Right cardiac atrium (tissue), 5 donors: ENCODE measurements at places on chromosomes 3 and 15.
A peak's percentile ranks its signal among the peaks of the same experiment; 100 is the strongest.

DNA sequence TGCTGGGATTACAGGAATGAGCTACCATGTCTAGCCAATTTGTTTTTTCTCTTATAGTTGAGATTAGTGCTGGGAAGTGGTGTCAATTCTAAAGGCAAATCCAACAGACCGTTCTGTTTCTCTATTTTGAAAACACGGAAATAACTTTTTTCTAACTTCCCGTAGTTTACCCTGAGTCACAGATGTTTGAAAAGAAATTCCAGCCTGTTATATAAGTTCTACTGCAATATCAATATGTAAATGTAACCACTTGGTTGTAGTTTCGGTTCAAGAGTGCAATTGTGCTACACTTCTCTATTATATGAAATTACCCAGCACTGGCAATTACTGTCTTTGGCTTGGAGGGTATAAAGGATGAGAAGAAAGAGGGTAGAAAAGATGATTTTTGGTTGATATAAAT is 22.3 kb upstream of the GNB4 start:
- DNase-seq: no peak

DNA sequence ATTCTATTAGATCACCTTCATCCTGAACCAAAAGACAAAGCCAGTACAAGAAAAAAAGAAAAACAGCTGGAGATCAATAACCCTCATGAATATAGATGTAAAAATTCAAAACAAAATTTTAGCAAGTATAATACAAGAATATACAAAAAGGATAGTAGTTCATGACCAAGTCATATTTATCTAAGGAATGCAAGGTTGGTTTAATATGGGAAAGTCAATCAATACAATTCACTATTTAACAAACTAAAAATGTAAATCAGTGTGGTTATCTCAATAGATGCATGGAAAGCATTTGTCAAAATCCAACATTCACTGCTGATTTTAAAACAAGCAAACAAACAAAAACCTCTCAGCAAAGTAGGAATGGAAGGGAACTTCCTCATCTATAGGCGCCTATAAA is 11.0 kb upstream of the GPR27 start:
- DNase-seq: no peak

- no peak for DNase-seq
Measured at GRCh38 chr3:39990532-39990931, 181.1 kb downstream of the MYRIP start.

- DNase-seq: peak; percentile 34
Measured at GRCh38 chr3:129032716-129033115, 27.9 kb upstream of the GP9 start.

DNA sequence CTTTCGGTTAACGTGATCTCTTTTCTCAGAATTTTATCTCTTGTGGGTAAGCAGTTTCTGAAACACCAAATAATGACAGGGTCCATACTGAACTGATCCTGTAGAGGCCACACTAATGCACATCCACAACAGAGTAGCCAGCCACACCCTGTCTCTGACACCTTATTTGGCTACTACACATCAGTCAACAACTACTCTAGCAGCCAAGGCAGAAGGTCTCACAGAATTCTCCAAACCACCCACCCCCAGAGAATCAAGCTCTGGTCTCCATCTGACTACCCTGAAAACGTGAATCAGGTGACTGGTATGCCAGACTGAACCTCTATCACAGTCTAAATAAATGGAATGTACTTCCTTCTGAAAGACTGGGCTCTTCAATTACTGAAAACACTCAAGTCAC is 38.0 kb downstream of the EDC3 start:
- no peak for DNase-seq

- peak; percentile 95 for DNase-seq
Measured at GRCh38 chr15:74291101-74292071, 55.3 kb downstream of the CCDC33 start.

GRCh38 chr15:52183562-52184173 is 7.5 kb downstream of the GNB5 start:
- peak; percentile 28 for DNase-seq

DNA sequence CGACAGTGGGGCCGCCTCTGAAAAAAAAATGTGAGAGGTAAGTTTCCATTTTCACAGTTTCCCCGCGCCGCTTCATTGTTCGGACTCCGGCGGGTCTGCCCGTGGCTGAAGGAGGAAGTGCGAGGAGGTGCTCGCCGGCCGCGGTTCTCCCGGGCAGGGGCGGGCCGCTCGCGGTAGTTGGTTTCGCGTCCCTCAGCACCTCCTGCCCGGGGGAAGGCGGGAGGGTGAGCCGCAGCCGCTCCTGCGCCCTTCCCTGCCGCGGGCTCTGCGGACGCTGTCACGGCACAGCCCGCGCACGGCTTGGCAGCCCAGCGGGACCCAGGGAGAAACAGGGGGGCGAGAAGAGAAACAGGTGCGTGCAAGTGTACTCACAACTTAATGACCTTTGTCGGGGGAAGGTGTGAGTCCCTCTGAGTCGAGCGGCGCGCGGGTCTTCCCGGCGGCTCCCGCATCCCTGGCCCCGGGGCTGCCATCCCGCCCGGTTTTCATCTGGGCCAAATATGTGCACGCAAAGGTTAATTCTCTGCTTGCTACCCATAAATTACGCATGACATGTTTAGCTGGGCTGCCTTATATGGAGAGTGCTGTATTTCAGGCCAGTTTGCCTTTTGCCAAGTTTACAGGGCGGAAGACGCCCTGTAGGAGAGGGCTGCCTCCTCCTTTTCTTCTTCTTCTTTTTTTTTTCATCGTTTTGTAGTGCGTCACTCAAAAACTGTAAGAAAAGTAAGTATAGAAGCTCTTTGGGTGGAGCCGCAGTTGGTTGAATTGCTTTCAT is 514 bp downstream of the MBNL1 start:
- DNase-seq: peak; percentile 74

DNA sequence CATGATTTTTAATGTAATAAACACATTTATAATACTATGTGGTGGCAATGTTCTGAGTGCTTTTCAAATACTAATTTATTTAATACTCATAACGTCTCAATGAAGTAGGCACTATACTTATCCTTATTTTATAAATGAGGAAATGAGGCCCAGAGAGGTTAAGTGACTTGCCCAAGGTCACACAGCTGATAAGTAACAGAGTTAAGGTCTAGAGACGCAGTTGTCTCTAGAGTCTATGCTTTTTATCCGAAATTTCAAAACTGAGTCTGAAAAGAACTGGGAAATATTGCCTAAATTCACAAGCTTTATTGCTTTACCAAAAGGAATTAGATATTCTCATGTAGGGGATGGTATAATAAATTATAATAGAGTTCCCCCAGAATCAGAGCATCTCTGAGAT is 31.4 kb upstream of the MAGEF1 start:
- no peak for DNase-seq

DNA sequence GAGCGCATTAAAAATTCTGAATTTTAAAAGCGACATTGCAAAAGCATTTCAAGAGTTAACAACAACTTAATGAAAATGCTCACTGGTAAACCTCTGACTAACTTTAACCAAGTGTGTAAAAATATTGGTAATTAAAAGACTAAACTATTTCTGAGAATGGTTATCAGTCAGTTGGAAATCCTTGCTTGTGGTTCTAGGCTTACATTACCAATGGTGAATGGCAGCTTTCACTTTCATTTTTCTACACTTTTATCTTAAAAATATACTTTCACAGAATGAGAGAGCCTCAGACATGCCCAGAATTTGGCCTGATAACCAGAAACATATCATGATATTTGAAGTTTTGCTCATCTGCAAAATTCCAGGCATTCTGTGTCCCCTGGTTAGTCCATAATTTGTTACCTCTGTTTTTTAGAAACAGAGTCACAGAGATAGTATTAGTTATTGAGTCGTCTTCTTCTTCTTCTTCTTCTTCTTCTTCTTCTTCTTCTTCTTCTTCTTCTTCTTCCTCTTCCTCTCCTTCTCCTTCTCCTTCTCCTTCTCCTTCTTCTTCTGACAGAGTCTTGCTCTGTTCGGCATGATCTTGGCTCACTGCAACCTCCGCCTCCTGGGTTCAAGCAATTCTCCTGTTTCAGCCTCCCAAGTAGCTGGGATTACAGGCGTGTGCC is 5.5 kb upstream of the RNF111 start:
- no peak for DNase-seq

GRCh38 chr15:49387471-49387870 is 35.6 kb upstream of the FGF7 start:
- DNase-seq: no peak

DNA sequence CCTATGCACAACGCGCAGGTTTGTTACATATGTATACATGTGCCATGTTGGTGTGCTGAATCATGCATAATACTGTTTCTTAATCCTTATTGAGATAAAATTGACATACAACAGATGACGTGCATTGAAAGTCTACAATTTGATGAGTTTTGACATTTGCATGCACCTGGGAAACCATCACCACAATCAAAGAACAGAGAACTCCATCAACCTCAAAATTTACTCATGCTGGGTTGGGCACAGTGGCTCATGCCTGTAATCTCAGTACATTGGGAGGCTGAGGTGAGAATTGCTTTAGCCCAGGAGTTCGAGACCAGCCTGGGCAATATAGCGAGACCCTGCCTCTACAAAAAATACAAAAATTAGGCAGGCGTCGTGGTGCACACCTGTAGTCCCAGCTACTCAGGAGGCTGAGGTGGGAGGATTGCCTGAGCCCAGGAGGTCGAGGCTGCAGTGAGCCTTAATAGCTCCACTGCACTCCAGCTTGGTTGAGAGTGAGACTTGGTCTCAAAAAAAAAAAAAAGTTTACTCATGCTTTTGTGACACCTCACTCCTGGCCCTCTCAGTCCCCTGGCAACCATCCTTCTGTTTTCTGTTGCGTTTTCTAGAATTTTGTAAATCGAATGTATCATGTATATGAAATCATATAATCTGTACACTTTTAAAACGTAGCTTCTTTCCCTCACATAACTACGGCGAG is 56.6 kb downstream of the BHLHE40 start:
- DNase-seq: no peak

DNA sequence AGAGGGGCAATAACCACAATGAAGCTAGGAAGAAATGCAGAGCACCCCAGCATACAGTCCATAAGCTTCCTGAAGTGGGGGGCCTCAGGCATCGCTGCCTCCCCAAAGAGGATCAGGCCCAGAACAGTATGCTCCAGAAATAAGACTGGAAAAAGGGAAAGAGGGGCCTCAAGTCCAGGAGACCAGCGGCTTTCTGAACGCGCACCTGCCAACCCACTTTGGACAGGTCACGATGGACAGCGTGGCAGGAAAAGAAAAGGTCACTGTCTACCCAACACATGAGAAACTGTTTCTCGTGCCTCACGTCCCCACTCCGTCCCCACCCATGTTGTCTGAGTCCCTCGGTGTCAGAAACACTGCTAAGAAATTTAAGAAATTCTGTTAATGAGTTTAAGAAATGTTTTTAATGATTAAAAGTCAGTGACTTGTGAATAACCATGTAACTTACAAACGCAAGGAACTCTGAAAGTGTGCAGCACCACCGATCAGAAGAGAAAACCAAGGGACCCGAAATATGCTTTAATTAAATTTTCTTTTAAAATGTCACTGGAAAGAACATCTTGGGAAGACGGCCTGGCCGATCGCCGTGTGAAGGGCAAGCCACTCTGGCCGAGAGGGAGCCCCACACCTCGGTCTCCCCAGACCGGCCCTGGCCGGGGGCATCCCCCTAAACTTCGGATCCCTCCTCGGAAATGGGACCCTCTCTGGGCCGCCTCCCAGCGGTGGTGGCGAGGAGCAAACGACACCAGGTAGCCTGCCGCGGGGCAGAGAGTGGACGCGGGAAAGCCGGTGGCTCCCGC is 1.7 kb upstream of the PPARG start:
- DNase-seq: peak; percentile 80

DNA sequence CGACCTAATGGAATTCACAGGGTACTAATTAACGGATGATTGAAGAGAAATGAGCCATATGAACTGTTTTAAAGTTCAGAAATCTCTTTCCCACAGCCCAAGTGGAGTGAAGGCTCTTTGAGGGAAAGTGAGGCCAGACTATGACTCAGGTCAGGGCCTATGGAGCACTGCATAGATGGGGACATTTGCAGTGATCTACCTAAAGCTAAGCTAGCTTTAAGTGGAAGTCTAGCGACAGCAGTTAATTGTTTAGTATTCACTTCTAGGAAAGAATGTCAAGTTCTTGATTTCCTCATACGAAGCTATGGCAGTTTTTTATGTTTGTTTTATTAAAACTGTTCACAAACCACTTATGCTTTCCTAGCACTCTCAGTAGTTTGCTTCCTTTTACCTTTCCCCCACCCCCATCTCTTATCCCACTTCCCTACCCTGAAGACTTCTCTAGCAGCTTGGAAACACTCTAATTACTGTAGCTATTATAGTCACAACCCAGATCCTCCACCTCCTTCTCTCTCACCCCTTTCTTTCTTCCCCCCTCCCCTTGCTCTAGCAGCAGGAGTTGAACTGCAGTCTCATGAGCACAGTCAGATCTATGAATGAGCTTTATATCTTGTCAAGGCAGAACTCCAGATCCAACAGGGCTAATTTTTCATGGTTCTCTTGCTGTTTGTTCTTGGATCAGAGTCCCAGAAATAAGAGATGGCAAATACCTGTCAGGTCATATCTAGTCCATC is 6.2 kb downstream of the ZNF609 start:
- DNase-seq: no peak

DNA sequence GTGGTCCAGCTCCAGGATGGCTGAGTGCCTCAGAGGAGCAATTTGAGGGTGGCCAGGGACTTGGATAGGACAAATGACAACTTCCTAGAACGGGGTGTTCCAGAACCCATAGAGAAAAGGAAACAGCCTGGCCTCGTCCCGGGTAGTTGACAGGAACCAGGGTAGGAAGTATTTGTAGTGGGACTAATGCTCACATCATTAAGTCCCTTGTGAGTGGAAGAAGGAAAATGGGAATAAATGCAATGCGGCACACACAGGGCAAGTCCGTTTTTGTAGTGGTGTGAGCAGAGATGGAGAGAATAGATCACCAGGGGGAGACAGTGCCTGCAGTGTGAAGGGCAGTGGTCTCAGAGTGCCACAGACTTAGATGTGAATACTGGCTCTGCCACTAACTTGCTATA is 19.6 kb downstream of the TIMP4 start:
- peak; percentile 49 for DNase-seq

DNA sequence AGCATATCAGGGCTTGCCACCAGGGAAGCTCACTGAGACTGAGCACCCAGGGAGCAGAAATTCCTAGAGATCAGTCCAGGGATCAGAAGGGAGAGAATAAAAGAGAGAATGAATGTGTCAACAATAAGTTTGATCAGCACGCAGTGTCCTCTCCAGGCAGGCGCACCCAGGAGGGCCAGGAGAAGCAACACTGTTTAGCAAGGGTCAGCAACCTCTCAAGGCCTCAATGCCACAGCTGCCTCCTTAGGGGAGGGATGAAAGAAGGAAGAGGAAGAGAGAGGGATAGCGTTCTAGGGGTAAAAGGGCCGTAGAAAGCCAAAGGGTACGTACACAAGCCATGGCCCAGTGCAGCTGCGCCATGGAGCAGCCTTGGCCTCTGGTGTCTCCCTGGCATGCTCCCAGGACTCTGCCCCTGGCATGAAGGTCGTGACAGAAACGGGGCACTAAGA is 399.8 kb downstream of the SHQ1 start:
- no peak for DNase-seq

- no peak for DNase-seq
Measured at GRCh38 chr3:9222956-9223639, 26.3 kb downstream of the SRGAP3 start.

- peak; percentile 52 for DNase-seq
Measured at GRCh38 chr15:99443056-99443756, 122.6 kb upstream of the MEF2A start.

DNA sequence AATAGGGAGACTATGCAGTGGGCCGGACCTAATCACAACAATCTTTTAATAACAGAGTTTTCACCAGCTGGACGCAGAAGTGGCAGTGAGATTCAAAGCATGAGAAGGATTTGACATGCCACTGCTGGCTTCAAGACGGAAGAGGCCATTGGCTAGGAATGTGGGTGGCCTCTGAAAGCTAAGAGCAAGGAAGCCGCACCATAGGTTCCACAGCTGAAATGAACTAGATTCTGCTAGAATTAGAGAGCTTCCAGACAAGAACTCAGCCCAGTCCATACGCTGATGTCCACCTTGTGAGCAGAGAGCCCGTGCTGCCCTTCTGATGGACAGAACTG is 6.9 kb upstream of the NCBP2 start:
- no peak for DNase-seq
